ENCODE measurements at places on chromosomes 4 and X. TPM values are rescaled to one million over a fixed set of nuclear protein-coding genes. Genes with fewer than 3 reads are reported as not detected.

The CWH43 gene
- not detected for total RNA-seq

The MAGEC2 gene
- not detected for total RNA-seq

The CLDN2 gene
- total RNA-seq, result not detected

The NAT8L gene
- not detected for total RNA-seq

The ARR3 gene
- not detected for total RNA-seq

The PIGA gene
- 10.3 TPM for total RNA-seq

The PASD1 gene
- total RNA-seq, result not detected

GRCh38 chr4:112847781-112848180, 201.7 kb upstream of the ANK2 start:
- DNase-seq, result no peak

DNA sequence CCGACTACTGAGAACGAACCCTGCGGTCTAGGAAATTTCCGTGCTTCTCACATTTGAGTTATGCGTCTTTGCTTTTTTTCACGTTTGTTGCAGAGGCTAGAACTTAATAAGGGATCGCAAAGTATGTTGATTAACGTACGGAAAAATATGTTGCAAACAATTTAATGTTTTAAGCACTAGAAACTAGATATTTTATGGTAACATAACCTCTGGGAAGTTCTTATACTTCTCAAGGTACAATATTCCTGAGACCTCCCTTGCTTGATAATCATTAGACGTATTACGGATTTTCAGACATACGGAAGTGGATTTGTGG, 639 bp upstream of the PRDM5 start:
- DNase-seq, result no peak

- no peak for DNase-seq
These were observed 14.8 kb upstream of the PAQR3 start for GRCh38 chr4:78953769-78954666.

- DNase-seq, result peak; percentile 62
These were observed 26.9 kb downstream of the ARSJ start for GRCh38 chr4:113952452-113953029.

- no peak for DNase-seq
These were observed 28.8 kb downstream of the RBM47 start for GRCh38 chr4:40600850-40601249.

- DNase-seq, result peak; percentile 26
These were observed 47.1 kb downstream of the ALG13 start for GRCh38 chrX:111728096-111728495.

- peak; percentile 86 for DNase-seq
These were observed 184.7 kb upstream of the FRMPD4 start for GRCh38 chrX:11953615-11954014.

GRCh38 chr4:78484574-78484973, 67.0 kb upstream of the ANXA3 start:
- no peak for DNase-seq

- DNase-seq, result no peak
These were observed 36.5 kb upstream of the NUDT10 start for GRCh38 chrX:51296138-51296537.

- peak; percentile 30 for DNase-seq
These were observed 25.4 kb downstream of the TMEM47 start for GRCh38 chrX:34631479-34632220.

DNA sequence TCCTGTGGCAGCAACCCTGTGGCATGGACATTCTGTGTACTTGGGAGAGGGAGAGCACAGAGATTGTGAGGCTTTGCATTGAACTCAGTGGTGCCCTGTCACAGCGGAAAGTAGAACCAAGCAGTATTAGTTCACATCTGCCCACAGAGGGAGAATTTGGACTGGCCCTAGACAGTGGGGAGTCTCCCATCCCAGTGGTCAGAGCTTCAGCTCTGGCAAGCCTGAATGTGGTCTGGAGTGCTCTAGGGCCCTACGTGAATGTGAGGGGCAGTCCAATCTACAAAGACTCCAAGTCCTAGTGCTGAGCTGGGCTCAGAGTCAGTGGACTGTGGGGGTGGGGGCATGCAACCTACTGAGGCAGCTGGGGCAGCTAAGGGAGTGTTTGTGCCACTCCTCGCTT, 34.8 kb downstream of the ZIC3 start:
- DNase-seq, result no peak

DNA sequence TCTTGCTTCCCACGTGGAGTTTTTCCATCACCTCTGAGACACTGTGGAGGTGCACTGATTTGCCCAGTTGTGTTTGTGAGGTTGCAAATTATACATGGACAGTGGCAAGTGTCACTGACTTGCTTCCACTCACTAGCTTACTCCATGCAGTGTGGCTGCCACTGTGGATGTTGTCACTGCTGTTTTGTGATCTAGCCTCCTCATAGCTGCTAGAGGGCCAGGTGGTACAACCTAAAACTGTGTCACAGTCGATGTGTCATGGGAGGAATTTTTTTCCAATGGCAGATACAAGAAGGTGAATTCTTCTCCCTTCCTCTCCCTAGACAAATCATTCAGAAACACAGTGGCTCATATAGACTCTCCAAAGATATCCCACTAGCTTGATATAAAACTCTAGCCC, 37.5 kb upstream of the TMPRSS11F start:
- no peak for DNase-seq

GRCh38 chr4:156560701-156561100, 410.9 kb downstream of the PDGFC start:
- peak; percentile 52 for DNase-seq
